ENCODE measurements at places on chromosomes 6 and 20.
A peak's percentile ranks its signal among the peaks of the same experiment; 100 is the strongest.

DNA sequence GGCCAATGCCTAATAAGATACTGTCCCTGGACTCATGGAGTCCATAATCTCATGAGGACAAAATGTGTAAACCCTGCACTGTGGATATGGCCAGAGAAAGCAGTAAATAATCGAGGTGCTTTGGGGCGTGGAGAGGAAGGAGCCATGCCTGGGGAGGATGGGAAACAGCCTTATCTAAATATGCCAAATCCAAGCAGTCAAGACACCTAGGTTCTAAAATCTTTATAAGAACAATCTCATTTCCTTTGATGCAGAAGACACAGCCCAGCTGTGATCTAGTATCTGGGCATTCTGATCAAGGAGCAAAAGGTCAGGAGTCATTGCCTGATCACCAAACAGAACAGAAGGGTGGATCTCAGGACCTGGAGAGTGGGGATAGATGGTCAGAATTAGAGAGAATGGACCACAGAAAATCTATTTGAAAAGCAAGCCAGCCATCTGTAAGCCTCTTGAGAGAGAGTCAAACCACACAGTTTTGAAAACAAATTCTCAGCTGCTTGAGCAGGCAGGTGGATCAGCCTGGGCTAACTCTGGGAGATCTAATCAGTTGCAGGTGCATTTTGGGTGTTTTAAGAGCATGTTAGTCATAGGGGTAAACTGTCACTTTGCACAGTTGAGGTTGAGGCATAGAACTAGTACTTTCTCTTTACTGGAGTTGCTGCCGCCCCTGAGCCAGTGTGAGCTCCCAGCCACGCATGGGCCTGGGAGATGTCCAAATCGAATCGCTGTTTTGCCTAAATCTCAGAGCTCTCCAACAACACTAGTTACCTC lies 130.8 kb upstream of the TNFAIP3 start:
- DNase-seq = no peak

- DNase-seq = no peak
Measured at GRCh38 chr20:59269411-59270025, 30.9 kb upstream of the EDN3 start.

DNA sequence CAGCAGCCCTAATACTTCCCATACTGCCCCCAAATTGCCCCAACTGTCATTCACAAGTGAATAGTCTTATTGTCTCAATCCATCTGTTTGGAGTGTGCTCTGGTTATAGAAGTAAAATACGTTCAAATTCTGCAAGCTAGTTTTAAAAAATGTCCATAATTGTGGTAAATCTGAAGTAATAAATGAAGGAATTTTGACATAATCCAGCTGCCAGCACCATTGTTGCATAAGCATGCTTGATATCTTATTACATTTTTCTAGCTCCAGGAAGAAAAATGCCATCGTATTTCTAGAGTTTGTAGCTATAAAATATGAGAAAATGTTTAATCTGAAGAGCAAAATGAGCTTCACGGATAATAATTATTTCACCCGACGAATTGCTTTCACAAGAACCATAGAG lies 664.7 kb downstream of the RFPL4B start:
- no peak for DNase-seq

DNA sequence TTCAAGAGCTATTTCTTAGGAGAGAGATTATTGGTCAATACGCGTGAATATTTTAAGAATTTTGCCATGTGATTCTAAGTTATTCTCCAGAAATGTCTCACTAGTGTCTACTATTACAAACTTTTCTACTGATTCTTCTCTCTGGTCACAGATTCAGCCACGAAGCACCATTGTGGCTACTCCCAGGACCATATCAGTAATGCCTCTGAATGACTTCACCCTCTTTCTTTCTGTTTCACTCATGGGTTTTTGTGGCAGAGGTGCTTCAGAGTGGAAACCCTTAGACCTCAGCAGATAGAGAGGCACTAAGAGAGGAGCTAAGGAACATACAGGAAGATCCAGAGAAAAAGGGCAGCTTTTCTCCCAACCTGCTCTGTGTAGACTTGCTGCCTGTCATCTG lies 211.3 kb downstream of the CBLN4 start:
- no peak for DNase-seq

GRCh38 chr6:74410630-74411029 lies 714.6 kb downstream of the CD109 start:
- DNase-seq = peak; percentile 22

DNA sequence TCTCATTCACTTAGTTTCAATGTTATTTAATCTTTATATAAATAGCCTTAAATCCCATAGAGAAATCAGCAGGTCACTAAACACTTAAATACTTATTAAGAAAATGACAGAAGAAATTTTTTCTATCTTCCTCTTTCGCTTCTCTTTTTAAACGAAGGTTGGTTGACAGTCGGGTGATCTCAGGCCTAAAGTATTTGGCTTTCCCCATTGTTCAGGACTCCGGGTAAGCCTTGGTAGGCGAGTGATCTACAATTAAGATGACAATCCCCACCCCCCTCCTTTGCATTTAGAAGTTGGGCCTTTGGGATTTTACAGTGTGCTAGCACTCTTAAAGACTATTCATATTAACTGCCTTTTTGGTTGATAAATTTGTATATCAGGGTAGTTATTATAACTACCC lies 19.7 kb upstream of the UTRN start:
- peak; percentile 76 for DNase-seq

DNA sequence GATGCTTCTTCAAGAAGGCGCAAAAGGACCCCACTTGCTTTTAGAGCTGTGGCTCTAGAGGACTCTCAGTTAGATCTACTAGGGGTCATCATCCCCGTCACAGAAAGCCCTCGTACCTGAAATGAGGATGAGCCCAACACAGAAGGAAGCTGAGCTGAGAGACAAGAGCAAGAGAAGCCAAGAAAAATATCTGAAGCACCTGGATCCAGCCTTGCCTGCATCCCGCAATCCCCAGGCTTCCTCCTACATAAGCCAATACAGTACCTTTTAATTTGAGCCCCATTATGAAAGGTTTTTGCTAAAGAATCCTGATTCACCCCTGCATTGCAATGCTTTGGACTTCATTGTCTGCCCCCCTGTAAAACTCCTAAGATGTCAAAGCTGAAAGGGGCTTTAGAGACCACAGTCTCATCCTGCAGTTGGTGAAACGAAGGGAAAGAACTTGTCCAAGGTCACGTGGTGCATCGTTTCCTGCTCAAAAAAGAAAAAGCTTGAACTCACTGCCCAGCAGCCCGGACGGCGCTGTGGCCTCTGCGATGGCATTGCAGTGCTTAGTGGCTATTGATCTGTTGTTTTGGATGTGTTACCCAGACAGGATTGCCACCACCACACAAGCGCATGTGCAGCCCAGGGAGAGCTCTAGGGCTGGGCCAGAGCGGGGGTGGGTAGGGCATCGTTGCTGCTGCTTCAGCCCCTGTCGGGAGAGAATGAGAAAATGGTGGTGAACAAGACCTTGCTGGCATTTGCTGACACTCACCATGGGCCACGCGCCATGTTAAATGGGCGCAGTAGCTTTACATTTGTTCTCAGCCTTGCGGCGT lies 28.4 kb downstream of the AAR2 start:
- no peak for DNase-seq

DNA sequence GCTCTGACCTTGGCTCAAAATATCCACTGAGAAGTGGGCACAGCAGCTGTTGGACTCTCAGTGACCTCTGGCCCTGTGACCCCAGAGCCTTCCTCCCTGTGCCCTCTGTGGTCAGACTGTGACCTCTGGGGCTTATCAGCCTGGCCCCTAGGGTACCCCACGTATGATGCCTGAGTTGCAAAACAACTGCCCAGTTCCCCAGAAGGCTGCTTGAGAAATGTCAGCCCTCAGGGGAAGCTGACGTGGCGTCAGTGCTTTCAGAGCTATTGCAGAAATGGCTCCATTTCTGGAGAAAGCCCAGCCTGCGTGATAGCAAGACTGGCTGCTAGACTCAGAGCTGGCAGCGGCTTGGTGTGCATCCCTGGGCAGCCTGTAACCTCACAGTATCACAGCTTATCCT lies 31.5 kb upstream of the TGM2 start:
- peak; percentile 87 for DNase-seq

GRCh38 chr20:35133031-35133430 lies 14.1 kb downstream of the EDEM2 start:
- DNase-seq = no peak

GRCh38 chr20:3919352-3919751 lies 30.2 kb downstream of the PANK2 start:
- peak; percentile 37 for DNase-seq

GRCh38 chr6:25883536-25883935 lies 9.5 kb upstream of the SLC17A3 start:
- peak; percentile 13 for DNase-seq

GRCh38 chr6:138863321-138863720 lies 67.4 kb downstream of the ECT2L start:
- DNase-seq = no peak
